Caco-2 (cell line): ENCODE measurements at places on chromosomes 3 and 15. TPM values are rescaled to one million over a fixed set of nuclear protein-coding genes. Genes with fewer than 3 reads are reported as not detected.

- no peak for DNase-seq
These were observed 115.9 kb downstream of the IQSEC1 start for GRCh38 chr3:12957339-12957738.

DCBLD2 gene
- 53.0 and 58.5 TPM in 2 replicates for total RNA-seq

DNA sequence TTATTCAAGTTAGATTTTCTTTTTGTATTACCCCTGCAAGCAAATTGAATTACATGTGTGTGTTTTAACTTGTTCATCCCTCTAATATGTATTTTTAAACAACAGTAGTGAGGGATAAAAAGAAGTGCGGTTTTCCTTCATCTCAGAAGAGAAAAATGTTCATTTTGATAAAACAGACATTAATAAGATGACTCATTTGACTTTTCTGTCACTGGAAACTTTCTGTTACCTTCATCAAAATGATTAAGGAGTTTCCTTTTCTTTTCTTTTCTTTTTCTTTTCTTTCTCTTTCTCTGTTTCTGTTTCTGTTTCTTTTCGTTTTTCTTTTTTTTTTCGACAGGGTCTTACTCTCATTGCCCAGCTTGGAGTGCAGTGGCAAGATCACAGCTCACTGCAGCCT is 53.0 kb downstream of the ECT2 start:
- no peak for DNase-seq

GRCh38 chr3:47741925-47742324 is 39.8 kb downstream of the SMARCC1 start:
- DNase-seq, result no peak

LPP gene
- total RNA-seq, result 120 and 147 TPM in 2 replicates

DNA sequence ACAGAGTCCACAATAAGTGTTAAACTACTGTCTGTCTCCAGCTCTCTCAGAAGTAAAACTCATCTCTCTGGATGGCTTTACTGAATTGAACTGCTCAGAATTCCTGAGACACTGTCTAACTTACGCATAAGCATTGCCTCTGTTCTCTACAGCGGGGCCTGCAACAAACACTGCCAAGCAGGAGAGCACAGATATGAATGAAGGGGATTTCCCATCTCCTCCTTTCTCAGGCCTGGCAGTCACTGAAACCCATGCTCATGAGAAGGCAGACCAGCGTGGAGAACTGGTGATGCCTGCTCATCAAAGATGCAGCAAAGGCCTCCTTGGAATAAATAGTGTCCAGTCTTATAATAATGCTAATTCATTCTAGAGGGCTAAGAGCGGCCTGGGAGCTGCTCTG is 10.3 kb downstream of the RASGRP1 start:
- DNase-seq, result no peak

CPA3 gene
- total RNA-seq, result not detected in 2 replicates

DNA sequence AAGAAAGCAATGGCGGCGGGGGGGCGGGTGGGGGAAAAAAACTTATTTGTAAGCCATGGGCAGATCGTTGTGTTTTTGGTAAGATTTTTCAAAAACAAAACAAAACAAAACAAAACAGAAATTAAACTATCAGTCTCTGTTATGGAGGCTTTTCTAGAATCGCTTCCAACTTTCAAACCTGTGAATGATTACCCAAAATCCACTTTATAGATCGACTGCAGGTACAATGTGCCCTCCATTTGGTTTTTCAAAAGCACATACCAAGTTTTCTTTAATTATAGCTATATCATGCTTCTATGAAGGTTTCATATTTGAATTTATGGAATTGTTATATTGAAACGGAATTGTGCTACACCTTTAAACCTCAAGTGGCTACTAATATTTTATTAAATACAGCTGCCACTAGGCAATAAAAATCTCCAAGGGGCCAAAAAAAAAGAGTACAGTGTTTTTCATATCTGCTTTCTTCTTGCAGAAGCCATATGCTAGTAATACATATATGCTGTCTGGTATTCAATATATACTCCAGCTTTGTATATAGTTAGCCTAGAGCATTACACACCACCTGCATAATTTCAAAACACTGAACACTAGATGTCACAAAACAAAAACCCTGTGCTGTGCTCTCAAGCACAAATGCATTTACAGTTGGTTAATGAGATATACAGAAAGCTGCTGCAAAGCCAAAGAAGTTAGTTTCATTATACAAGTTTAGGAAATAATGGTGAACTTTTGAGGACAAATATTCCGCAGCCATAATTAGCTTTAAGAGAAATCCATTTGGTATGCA is 683.8 kb upstream of the NR2F2 start:
- DNase-seq, result no peak

TEX9 gene
- 1.0 and 1.9 TPM in 2 replicates for total RNA-seq

FURIN gene
- total RNA-seq, result 41.5 and 43.0 TPM in 2 replicates

DNA sequence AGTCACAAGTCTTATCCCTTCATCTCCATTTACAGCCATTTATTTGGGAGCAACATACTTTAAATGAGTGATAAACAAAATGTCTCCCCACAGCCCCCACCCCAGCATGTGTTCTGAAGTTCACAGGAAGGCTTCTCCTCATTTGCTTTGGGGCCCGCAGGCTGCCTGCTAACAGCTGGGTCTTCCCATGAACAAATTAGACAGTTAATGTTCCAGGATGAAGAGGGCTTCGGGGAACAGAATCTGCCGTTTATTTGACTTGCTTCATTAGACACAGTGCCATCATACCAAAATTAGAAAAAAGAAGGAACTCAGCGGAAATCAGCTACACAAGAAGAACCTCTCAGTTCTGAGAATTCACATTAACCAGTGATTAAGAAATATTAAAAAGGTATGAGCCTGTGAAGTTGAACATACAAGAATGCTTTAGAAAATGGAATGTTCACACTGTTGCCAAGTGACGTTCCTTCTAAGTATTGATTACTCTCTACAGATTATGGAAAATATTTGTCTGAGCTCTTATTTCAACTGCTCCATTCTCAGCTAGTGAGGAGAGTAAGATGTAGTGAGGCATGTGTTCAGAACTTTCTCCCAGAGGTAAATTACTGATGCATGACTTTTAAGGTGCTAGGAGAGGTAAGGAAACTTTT is 107.5 kb upstream of the THBS1 start:
- DNase-seq, result no peak

GRCh38 chr15:71079208-71080044 is 35.8 kb upstream of the THSD4 start:
- DNase-seq, result no peak

DNA sequence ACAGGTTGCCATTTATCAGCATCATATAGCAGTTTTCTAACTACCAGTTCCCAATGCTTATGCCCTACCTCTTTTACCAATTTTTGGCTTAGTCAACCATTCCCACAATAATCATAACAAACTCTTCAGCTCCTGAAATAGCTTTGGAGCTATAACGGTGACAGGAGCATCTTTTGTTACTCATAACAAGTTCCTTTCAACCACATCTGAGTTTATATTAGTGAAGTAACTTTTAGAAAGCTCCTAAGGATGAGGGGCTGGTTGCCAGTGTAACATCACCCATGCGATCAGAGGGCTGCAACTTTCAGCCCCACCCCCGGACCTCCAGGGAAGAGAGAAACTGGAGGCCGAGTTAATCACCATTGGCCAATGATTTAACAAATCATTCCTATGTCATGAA is 495.3 kb upstream of the RASGRP1 start:
- no peak for DNase-seq

DNA sequence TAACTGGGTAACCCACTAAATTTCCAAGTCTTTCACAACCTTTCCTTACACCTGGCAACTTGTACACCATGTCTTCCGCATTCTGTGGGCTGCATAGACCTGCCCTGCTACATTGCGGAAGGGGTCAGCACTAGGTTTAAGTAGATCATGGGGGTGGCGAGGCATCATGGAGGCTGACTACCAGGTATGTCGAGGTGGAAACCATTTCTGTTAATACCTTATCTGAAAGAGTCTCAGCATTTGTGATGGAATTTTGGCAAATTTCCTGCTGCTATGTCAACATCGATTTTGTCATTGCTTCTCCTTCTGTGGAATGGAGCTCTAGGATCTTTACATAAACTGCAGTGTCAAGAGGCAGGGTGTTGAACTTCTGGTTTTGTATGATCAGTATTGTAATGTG is 187.2 kb downstream of the GHSR start:
- no peak for DNase-seq

ACAP2 gene
- total RNA-seq, result 39.9 and 42.9 TPM in 2 replicates

PARP9 gene
- 15.8 and 16.1 TPM in 2 replicates for total RNA-seq

- DNase-seq, result no peak
These were observed 15.8 kb upstream of the THUMPD3 start for GRCh38 chr3:9347081-9347480.

GRCh38 chr3:15321349-15321748 is 11.0 kb downstream of the SH3BP5 start:
- DNase-seq, result no peak

- no peak for DNase-seq
These were observed 60.0 kb downstream of the PIK3CB start for GRCh38 chr3:138774529-138775253.

DNA sequence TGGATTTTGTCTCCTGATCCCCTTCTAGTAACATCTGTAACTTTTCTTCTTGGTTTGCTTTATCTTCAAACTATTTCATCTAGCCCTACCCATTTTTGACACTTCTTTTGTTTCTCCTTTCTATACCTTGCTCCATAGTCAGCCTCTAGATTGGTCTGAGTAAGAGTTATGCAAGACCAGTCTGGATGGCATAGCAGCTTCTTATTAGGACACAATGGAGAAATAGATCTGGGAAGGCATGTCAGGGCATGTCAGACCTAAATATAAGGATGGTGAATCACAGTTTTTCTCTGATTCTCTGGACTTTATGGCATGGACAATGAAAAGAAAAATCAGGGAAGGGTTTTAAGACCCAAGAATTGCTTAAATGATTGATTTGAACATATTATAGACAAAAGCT is 452.5 kb downstream of the RAP2B start:
- DNase-seq, result no peak

- DNase-seq, result no peak
These were observed 21.1 kb downstream of the UPK1B start for GRCh38 chr3:119194237-119195150.

SKOR1 gene
- total RNA-seq, result not detected in 2 replicates

DNA sequence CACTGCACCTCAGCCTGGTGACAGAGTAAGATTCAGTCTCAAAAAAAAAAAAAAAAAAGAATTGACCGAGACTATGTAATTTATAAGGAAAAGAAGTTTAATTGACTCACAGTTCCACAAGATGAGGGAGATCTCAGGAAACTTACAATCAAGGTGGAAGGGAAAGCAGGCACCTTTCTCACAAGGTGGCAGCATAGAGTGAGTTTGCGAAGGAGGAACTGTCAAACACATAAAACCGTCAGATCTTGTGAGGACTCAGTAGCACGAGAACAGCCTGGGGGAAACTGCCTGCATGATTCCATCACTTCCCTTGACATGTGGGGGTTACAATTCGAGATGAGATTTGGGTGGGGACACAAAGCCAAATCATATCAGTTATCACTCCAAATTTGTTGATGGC is 380.9 kb downstream of the EDEM1 start:
- no peak for DNase-seq

GRCh38 chr15:75153087-75153486 is 48.6 kb upstream of the C15orf39 start:
- DNase-seq, result peak; percentile 68

SI gene
- total RNA-seq, result 1.7 and 2.6 TPM in 2 replicates

DNA sequence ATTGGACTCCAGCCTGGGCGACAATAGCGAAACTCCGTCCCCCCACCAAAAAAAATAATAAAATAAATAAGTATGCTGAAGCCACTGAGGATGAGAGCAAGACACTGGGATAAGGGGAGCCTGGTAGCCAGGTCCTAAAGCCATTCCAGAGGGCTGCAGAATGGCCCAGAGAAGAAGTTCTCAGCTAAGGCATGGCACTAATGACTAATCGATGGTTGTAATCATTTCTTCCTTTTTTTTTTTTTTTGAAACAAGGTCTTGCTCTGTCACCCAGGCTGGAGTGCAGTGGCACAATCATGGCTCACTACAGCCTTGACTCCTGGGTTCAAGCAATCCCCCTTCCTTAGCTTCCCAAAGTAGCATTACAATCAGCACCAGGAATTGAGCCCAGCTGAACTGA is 25.6 kb upstream of the ZNF774 start:
- DNase-seq, result no peak

- DNase-seq, result no peak
These were observed 17.2 kb downstream of the TUBGCP5 start for GRCh38 chr15:23022156-23022555.

DNA sequence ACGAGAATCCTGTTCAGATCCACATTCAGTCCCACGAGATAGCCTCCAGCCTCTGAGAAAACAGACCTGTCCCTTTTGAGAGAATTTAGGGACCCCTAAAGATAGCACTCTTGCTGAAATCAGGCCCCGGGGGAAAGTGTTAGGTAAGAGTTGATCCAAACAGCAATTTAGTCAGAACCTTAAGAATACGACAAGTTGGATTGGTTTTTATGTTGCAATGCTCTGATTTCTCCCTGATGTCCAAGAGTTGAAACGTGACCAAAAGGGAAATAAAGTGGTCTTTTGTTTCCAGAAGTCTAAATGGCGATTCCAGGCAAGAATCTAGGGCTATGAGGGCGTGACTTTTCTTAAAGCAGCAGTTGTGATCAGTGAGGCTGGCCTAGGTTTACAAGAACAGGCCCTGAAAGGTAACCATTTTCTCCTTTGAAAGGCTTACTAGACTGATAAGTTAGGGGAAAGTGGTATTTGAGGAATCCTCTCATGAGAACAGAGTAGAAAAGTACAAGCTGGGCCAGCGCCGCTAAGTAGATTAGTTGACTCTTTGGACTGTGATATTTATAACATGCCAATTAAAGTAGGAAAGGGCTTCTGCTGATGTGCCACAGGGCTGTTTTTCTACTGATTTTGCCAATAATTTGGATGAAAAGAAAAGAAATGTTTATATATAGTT is 4.9 kb downstream of the MAN2A2 start:
- DNase-seq, result no peak

DNA sequence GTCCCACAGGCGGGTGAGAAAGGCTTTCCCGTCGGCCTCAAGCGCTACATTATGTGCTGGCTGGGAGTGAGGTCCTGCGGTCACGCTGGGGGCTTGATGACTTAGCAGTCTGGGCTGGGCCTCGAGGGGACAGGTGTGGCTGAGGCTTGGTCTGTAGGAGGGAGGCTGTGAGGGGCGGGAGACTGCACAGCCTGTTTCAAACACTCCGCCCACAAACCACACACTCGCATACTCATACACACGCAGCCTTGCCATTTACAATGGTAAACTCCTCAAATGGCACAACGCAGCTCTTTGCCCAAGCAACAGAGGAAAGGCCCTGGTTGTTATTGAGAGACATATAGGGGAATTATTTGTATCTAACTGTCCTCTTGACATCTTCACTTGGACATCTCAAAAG is 32.4 kb upstream of the RASGRF1 start:
- DNase-seq, result no peak

DNA sequence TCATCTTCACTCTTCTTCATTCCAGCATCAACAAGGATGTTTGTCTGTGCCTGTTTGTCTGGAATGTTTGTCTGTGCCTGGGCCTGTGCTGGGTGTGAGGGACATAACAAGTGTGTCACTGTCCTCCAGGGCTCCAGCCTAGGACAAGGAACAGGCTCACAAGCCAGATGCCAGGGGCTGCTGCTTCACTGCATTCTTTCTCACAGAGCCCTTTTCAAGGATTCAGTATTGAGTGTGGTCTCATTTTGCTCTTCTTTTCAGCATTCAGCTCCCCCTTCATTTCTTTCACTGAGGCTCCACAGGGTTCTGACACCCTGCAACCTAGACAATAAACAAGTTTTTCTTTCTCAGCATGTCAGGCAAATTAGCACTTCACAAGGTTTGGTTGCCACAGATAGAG is 43.6 kb upstream of the KY start:
- DNase-seq, result no peak

GRCh38 chr3:53493963-53494791 is at the start of gene CACNA1D:
Gene CACNA1D, plus strand, starts transcription at chr3:53494611. Its CDS starts 556 bp downstream, at chr3:53495167.
- peak; percentile 87 for DNase-seq

CHRNA7 gene
- total RNA-seq, result 0.11 and 0.21 TPM in 2 replicates

TGFBR2 gene
- total RNA-seq, result 40.5 and 41.9 TPM in 2 replicates
